Neural progenitor cell (in vitro differentiated cells): ENCODE measurements at places on chromosomes 4 and X. TPM values are rescaled to one million over a fixed set of nuclear protein-coding genes. Genes with fewer than 3 reads are reported as not detected.

Gene GPRASP2
- 39.0 and 44.0 TPM in 2 replicates for total RNA-seq

Gene PAGE2B
- total RNA-seq = not detected in 2 replicates

Gene PRSS12
- total RNA-seq = 1.6 and 1.9 TPM in 2 replicates

Gene NDP
- total RNA-seq = 2.3 and 2.5 TPM in 2 replicates

Gene COX7B2
- total RNA-seq = not detected in 2 replicates

Gene LUZP4
- total RNA-seq = not detected in 2 replicates

Gene MAPK10
- total RNA-seq = 357 and 383 TPM in 2 replicates

Gene GSX2
- total RNA-seq = 0.59 TPM in 1 of 2 replicates, not detected in the other

Gene PNMA6F
- total RNA-seq = 0.22 TPM in 1 of 2 replicates, not detected in the other

Gene PABPC5
- 5.0 and 5.2 TPM in 2 replicates for total RNA-seq

Gene AFP
- 0.62 TPM in 1 of 2 replicates, not detected in the other for total RNA-seq

Gene UGT2B7
- not detected in 2 replicates for total RNA-seq

Gene STAP1
- total RNA-seq = not detected in 2 replicates

Gene RBM46
- total RNA-seq = 0.07 and 0.09 TPM in 2 replicates

Gene NAT8L
- total RNA-seq = 0.62 and 3.4 TPM in 2 replicates

Gene HMX1
- 0.19 TPM in 1 of 2 replicates, not detected in the other for total RNA-seq

Gene DSPP
- 0.21 TPM in 1 of 2 replicates, not detected in the other for total RNA-seq

Gene NPFFR2
- total RNA-seq = 0.62 and 2.1 TPM in 2 replicates

Gene GASK1B
- not detected in 2 replicates for total RNA-seq

Gene CXCL11
- total RNA-seq = not detected in 2 replicates

Gene CD38
- total RNA-seq = 0.19 and 0.64 TPM in 2 replicates

Gene STS
- 0.97 and 1.1 TPM in 2 replicates for total RNA-seq

Gene SPANXN3
- not detected in 2 replicates for total RNA-seq

Gene TSR2
- total RNA-seq = 13.3 and 15.8 TPM in 2 replicates
